ENCODE measurements at places on chromosomes 5 and 9.

- no peak for DNase-seq
Observed at GRCh38 chr9:134304690-134305089, 21.6 kb upstream of the RXRA start.

DNA sequence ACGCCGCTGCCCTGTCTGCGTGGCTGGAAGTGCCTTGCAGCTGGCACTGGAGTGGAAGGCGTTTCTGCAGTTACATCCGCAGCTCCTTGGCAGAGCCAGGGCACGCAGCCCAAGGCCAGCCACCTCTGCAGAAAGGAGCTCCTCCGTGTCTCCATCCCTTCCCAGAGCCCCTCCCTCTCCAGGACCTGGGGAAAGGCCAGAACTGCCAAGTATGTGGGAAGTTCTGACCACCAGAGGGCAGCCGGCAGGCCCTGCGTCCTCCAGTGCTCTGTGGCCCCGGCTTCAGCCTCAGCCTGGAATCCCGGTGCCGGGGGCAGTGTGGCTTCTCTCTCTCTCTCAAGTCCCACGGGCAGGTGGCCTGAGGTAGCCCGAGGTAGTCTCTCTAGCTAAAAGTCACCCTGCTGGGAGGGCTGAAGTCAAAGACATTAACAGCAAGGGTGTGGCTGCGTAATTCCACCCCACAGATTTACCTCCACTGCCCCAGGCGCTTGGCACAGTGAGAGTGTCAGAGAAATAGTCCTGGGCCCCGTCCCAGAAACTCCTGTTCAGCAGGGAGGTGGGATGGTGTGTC, 101.7 kb upstream of the FCN2 start:
- DNase-seq: no peak

DNA sequence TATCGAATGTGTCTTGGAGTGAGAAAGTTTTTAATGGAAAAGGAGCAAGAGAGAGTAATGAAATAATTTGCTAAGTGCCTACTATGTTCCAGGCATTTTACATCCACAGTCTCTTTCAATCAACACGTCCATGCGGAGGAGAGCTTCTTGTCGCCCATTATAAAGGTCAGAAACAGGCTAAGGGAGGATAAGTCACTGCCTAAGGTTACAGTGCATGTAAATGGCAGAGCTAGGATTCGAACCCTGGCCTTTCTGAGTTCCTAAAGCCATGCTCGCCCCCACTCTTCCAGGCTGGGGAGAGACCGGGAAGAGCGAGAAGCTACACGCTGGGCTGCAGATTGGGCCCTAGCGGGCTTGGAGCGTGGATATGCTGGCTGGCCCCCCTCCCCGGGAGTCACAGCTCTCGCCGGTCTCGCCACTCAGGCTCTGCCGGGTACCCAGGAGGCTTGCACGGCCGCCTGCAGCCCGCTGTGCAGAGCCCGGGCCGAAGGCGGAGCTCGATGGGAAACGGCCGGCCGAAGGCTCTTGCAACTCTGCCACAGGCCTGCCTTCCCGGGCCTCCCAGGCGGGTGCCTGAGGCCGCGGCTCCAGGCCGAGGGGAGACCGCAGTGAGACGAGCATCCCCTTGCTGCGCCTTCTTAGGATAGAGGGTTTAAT, 775 bp upstream of the LHX2 start:
- no peak for DNase-seq

- no peak for DNase-seq
Observed at GRCh38 chr5:20949636-20950035, 961.6 kb upstream of the CDH18 start.

GRCh38 chr5:172730981-172731679, 39.9 kb downstream of the DUSP1 start:
- DNase-seq: no peak

DNA sequence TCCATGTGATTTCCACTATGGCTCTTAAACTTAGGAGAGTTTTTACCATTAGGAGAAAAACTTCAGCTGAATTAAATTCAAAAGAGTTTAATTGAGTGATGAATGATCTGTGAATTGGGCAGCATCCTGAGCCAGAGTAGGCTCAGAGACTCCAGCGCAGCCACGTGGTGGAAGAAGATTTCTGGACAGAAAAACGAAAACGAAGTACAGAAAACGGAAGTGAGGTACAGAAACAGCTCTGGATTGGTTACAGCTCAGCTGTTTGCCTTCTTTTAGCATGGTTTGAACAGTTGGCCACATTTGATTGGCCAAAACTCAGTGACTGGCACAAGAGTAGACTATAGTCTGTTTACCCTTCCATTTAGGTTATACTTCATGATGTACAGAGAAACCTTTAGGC, 69.2 kb upstream of the PLPP1 start:
- DNase-seq: no peak

DNA sequence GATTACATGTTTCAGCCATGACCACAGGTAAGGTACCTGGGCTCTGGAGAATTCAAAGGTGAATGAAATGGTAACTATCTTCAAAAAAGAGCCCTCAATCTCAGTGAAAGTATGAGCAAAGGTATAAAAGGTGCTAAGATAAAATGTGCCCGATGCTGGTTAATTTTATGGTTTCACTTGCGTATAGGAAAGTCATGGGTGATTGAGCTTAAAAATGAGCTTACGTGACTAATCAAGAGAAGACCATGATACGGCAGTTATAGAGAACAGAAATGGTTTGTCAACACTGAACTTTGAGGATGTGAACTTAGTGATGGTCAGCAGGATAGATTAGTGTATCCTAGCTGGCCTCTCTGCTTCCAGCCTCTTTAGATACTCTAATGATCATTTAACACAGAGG, 320.1 kb downstream of the DEPDC1B start:
- no peak for DNase-seq

GRCh38 chr9:136701668-136702053, 10.7 kb upstream of the DIPK1B start:
- DNase-seq: no peak

DNA sequence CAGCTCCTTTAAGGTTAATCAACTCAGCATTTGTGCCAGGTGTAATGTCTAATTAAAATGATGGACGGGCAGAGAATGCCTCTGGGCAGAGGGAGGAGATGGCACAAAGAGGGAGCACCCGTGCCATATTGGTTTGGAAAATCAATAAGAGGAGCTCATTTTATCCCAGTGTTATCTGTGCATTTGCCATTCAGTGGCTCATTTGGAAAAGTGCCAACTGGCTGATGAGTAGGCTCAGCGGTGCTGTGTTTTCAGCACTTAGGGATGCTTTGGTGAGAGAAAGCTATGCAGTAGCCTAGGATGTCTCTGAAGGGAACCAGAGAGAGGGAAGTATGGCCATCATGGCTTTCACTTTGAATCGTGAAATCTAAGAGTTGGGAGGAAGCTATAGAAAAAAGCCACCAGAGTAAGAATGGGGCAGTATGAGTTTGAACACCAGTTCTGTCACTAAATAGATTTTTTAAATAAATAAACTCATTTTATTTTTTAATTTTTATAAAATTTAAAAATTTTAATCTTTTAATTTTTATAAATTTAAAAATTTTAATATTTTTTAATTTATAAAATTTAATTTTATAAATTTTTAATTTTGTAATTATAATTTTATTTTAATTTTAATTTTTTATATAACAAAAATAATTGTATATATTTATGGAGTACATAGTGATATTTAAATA, 472.8 kb downstream of the BRINP1 start:
- no peak for DNase-seq

GRCh38 chr9:98873951-98874371, 66.5 kb downstream of the GALNT12 start:
- DNase-seq: no peak

All from SK-N-MC (cell line).